Stimulated activated naive CD4-positive, alpha-beta T cell treated with Interleukin-2 at 50 U/mL for 16 hours (primary cell): ENCODE measurements at places on chromosomes 4 and X.
A peak's percentile ranks its signal among the peaks of the same experiment; 100 is the strongest.

DNA sequence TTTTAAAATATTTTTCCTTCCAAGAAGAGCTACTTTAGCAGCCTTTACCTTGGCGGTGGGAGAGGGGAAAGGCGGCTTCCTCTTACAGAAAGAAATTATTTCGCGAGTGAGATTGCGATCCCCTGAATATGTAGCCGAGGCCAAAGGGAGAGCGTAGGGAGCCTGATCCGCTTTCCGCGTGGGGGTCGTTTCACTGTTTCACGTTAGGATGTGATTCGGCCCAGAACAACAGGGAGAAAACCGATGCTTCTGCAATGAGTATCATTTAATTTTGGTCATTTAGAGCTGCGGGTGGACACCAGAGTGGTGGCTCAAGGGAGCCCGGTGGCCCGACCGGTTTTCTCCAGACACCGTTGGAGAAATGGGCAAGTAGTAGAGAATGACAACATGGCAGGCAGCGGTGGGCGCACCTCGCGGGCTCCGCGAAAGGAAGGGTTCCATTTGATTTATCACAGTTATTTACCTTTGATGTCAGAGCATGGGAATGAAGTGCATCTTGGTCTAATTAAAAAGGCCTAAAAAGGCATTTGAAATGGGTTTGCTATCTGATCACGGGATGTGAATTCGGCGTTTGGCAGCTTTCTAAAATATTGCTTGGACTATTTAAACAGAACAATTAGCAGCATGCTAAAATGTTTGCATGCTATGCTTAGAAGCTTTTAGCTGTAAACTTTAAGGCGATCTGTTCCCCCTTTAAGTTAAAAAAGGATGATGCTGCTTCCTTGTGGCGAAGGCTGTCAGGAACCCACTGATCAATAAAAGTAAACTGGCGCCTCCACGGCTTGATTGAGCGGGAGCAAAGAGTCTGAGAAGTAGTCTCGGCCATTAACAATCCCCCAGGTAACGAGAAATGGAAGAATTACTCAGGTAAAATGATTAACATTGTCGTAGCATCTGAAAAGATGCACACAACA, 2.0 kb upstream of the PCDH19 start:
- no peak for DNase-seq

DNA sequence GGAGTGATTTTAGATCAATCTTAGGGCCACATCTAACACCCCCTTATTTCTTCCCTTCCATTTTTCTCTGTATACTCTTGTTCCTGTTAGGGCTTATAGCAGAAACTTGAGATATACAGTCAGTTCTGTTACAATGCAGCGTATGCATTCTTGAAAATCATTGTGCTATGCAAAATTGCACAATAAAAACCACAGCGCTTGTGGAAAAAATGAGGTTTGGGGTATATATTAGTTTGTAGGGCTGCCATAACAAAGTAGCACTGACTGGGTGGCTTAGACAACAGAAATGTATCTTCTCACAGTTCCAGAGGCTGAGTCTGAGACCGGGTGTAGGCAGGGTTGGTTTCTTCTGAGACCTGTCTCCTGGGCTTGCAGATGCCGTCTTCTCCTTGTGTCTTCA, 59.0 kb downstream of the WWC2 start:
- no peak for DNase-seq

DNA sequence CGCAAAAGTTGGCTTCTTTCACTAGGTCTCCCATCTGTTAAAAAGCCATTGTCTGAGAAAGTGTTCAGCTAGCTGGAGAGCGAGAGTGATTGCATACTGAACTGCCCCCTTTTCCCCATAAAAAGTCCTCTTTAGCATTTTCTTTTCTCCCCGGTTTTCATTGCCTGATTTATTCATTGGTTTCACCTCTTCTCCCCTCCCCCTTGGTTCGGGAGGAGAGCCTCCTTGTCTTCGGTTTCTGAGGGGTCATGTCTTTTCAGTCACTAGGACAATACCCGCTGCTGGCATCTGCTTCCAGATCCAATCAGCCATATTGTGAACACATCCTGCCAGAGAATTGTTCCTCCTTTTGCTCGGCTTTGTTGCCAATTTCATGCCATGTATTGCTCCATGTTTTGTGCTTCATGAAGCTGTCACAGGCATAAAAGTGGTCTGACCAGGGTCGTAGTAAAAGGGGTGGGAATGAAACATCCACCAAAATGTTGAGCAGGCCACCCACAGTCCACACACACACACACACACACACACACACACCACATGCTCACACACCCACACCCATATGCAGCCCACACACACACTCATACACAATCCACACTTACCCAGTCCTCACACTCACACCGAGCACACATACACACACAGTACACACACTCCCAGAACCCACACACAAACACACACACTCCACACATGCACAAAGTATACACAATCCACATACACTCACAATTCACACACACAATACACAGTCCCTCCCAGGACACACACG, 136.0 kb downstream of the NKX6-1 start:
- DNase-seq, result no peak

DNA sequence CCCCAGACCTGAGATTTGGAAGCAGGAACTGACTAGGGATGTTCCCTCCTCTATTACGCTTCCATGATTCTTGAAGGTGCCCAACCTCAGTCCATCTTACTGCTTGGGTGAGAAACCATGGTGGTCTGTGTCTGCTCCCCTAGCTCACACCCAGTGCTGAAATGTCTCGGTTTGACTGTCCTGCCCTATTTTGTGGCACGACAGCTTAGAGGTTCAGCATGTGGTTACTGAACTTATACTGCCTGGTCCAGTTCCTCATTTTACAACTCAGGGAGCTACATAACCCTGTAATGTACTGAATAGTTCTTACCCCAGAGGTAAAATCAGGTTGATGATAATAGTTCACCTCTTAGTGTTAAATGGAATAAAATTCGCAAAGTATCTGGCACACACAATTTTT, 203.1 kb downstream of the RBM46 start:
- DNase-seq, result no peak

- no peak for DNase-seq
Observed at GRCh38 chr4:114509340-114509739, 89.3 kb upstream of the UGT8 start.

DNA sequence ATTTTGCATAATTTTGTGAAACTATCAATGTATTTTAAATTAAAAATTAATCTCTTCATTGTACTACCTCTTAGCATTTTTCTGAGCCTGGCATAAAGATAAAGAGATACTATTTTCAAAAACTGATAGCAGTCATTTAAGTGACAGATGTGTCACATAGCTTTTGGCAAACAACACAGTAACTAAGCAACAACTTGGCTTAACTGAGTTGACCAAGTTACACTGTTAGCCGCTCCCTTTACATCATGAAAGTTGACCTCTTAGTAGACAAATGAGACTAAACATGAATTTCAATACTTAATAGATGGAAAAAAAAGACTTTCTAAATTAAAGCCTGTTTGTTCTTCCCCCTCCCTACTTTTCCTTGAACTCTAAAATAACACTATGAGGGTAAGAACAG, 62.0 kb downstream of the ATP8A1 start:
- DNase-seq, result no peak

- no peak for DNase-seq
Observed at GRCh38 chr4:25420931-25421330, 43.9 kb downstream of the ANAPC4 start.

DNA sequence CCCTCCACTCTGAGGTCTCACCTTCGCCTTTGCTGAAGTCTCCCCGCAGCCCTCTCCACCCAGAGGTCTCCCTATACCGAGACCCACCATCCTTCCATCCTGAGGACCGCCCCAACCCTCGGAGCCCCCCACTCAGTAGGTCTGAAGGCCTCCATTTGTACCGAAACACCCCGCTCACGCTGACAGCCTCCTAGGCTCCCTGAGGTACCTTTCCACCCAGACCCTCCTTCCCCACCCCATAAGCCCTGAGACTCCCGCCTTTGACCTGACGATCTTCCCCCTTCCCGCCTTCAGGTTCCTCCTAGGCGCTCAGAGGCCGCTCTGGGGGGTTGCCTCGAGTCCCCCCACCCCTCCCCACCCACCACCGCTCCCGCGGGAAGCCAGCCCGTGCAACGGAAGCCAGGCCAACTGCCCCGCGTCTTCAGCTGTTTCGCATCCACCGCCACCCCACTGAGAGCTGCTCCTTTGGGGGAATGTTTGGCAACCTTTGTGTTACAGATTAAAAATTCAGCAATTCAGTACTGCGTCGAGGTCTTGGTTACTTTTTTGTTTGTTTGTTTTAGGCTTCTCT, 5.0 kb downstream of the SOD3 start:
- no peak for DNase-seq

DNA sequence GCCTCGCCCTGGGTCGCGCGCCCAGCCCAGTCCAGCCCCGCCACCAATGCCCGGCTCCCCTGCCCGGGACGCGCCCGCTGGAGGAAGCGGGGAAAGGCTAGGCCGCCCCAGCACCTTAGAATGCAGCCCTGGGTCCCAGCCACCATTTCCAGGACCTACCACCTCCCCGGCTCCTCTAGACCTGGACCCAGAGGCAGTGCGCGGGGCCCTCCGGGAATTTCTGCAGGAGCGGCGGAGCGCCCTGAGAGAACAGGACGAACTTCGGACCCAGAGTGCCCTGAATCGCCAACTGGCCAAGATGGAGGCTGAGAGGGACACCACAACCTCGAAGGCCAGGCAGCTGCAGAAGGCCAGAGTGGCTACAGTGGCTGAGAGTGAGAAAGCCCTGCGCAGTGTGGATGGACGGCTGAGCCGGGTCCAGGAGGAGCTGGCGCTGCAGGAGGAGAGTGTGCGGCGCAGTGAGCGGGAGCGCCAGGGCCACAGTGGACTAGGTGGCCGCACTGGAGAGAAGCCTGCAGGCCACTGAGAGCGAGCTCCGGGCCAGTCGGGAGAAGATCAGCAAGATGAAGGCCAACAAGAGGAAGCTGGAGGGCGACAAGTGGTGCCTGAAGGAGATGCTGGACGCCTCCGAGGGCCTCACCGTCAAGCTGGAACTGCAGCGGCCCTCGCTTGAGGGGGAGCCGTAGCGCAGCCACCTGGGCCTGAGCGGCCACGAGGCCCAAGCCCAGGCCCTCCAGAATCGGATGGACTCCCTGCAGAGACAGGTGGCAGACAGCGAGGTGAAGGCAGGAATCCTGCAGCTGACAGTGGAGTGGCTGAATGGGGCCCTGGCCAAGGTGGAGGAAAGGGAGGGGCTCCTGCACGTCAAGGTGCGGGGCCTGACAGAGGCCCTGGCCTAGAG, 15.5 kb downstream of the SMIM10L2A start:
- DNase-seq, result no peak

DNA sequence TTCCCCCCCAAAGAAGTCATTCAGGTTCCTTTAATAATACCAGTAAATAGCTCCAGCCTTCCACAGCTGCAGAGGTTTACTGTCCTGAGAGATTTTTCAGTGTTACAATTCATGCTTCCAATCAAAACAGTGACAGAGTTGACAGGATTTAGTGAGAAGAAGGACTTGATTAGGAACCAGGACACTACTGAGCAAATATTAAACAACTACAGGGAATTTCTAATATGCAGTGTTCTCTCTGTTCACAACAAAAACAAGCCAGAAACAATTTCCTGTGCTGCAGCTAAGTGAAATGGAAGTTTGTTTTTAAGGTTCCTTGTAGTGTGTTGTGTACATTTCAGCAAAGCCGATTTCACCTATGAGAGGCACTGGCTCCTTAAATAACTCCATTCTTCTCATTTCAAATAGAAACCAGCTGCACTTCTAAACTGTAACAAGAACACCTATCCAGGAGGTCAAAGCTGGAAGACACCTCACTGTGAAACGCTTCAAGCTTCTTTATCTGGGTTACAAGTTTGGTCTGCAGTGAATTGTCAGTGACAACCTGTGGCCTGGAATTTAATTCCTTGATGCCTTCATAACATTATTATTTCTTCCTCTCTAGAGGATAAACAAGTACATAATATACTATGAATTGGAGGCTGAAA, 149.3 kb downstream of the RASL11B start:
- no peak for DNase-seq

DNA sequence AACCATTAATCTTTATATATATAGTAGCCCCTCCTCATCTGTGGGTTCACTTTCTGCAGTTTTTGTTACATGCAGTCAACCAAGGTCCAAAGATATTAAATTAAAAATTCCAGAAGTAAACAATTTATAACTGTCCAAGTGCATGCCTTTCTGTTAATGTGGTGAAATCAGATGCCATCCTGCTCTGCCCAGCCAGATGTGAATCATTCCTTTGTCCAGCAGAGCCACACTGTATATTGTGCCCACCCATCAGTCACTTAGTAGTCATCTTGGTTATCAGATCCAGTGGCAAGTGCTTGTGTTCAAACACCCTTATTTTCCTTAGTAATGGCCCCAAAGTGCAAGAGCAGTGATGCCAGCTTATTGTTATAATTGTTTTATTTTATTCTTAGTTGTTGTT, 17.2 kb upstream of the PRDM5 start:
- DNase-seq, result no peak

DNA sequence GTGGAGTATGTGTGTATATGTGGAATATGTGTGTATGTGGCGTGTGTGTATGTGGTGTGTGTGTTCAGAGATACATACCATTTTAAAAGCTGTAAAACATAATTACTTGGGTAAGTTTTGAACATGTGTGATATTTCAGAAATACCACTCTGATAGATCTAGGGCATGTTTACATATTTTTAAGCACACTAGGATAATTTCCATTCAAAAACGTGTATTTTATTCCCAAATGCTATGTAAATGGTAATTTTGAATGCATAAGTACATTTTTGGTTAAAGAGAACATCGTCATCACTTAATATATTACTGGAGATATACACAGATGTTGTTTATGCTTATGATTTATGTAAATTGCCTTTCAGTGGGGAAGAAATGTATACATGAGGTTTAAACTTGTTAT, 34.7 kb upstream of the SHISA3 start:
- DNase-seq, result no peak

DNA sequence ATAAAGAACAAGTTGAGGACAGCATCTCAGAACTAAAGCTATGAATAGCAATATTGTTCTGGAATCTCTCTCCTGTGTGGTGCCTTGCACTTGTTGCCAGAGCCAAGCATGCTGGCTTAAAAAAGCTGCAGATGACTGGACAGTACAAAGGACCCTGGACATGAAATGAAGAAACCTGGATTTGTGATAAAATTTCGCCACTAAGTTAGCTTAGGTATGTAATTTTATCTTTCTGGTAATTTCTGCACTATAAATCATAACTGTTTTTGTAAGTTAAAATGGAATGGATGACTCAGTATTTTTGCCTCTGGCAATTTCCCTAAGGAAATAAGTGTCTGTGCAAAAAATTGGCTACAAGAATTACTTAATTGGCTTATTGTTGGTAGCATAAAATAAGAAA, 317.2 kb downstream of the CAMK2D start:
- DNase-seq, result no peak

- DNase-seq, result no peak
Observed at GRCh38 chr4:13240066-13240465, 244.1 kb downstream of the RAB28 start.

GRCh38 chrX:63658920-63659319, 126.1 kb downstream of the ARHGEF9 start:
- no peak for DNase-seq

- DNase-seq, result no peak
Observed at GRCh38 chr4:17544831-17545234, 29.9 kb downstream of the CLRN2 start.

- no peak for DNase-seq
Observed at GRCh38 chr4:137310593-137311490, 221.5 kb downstream of the PCDH18 start.

- peak; percentile 67 for DNase-seq
Observed at GRCh38 chrX:38800981-38801845, at the start of gene MID1IP1. Gene MID1IP1, plus strand, starts transcription at chrX:38801459. Its CDS starts 3,488 bp downstream, at chrX:38804947.
